ENCODE measurements at places on chromosomes 6 and 20. TPM values are rescaled to one million over a fixed set of nuclear protein-coding genes. Genes with fewer than 3 reads are reported as not detected.

The SSTR4 gene
- total RNA-seq = not detected

The VPS52 gene
- 33.2 TPM for total RNA-seq

The SNAP25 gene
- not detected for total RNA-seq

The FHL5 gene
- 24.8 TPM for total RNA-seq

The PDE10A gene
- 1.5 TPM for total RNA-seq

The PPIL1 gene
- 5.4 TPM for total RNA-seq

The SAMD5 gene
- 0.36 TPM for total RNA-seq

The GLP1R gene
- not detected for total RNA-seq

The KIF25 gene
- total RNA-seq = 1.0 TPM

The SIGLEC1 gene
- total RNA-seq = 0.61 TPM

The WFDC10B gene
- total RNA-seq = not detected

The PERP gene
- 1.8 TPM for total RNA-seq

The NRSN1 gene
- total RNA-seq = not detected

The PHACTR1 gene
- 0.07 TPM for total RNA-seq

The VARS2 gene
- 20.2 TPM for total RNA-seq
